ENCODE measurements at places on chromosomes 2 and 18.

DNA sequence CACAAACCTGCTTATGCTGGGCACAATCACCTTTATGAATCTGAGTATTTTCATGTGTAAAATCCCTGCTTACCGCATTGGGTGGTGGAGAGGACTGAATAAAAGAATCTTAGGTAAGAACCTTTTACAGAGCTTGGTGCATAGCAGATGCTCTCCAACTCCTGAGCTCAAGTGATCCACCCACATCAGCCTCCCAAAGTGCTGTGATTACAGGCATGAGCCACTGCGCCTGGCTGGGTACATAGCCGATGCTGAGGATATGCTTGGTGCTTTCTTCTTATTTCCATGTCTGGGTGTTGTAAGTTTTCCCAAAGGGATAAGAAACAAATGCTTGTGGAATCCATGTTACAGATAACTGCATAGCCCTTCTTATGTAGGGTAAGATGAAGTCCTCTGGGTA lies 244.3 kb upstream of the PXDN start:
- DNase-seq, result no peak

GRCh38 chr2:171718720-171719119 lies 31.5 kb downstream of the DYNC1I2 start:
- no peak for DNase-seq

DNA sequence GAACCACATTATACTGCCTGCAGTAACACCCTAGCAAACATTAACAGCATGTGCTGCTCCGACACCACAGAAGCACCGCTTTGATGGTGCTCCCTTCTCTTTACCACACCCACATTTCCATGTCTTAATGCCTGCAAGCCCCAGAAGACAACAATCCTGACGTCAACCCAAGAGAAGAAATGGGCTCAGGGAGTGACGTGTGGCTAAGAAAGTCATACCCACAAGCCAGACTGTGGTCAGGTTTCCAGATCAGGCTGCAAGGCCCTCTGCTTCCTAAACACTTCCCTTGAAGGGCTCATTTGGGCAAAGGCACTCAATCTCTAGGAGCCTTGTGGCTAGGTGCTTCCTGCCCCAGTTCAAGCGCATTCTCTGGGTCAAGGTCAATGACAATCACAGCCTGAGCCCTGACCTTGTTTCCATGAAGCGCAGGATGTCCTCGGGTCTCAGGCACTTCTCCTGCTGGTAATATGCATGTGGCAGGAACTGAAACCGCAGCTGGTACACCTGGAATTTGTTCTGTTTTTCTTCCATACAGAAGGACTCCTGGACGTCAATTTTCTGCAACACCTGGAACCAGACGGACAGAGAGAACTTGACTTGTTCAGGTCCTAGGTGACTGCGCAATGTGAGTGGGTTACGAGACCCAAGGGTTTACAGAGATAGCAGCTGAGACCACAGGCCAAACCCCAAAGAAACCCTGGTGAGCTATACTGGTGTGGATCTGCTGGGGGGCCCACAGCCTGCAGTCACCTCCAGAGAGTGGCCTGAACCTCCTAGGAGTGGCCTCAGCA lies 67.2 kb downstream of the POLR1A start:
- DNase-seq, result peak; percentile 38

GRCh38 chr2:108911401-108911800 lies 77.6 kb downstream of the EDAR start:
- no peak for DNase-seq

GRCh38 chr2:120686511-120687168 lies 49.0 kb upstream of the GLI2 start:
- no peak for DNase-seq

- no peak for DNase-seq
Observed at GRCh38 chr18:58955001-58955400, 90.3 kb downstream of the ZNF532 start.
